ENCODE measurements at places on chromosomes 13 and 19.

DNA sequence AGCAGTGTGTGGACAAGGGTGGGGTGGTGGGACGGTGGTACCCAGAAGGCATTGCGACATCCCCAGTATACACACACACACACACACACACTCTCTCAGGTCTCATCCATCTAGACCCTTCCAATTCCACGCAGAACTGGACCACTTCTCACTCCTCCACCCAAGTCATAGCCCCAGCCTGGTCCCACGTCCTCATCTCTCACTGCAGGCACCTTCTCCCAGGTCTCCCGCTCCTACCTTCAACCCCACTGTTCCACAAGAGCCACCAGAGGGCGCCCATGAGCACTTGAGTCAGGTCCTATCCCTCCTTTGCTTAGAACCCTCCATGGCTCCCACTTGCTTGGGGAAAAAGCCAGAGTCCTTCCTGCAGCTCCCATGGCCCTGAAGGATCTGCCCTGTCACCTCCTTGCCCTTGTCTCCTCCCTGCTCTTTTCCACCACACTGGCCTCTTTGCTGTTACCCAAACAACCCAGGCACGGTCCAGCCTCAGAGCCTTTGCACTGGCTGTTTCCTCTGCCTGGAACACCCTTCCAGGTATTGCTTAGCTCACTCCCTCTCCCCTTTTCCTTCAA is 62.6 kb downstream of the IER2 start:
- DNase-seq = peak; percentile 29

DNA sequence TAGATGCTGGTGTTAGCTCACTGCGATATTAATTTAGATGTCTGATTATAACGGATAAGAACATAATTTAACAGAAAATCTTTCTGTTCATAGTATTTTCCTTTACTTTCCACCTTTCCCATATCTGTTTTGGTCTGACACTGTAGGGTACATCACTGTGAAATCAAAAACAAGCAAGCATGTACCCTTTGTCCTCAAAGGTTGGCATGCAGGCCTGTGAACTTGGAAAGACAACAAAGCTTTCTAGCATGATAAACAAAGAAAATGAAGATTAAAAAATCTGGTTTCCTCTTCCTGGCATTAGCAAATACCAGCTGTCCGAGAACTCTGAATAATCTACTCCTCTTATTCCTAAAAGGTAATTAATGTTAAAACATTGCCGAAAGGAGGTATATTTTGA is 31.6 kb downstream of the THSD1 start:
- no peak for DNase-seq

DNA sequence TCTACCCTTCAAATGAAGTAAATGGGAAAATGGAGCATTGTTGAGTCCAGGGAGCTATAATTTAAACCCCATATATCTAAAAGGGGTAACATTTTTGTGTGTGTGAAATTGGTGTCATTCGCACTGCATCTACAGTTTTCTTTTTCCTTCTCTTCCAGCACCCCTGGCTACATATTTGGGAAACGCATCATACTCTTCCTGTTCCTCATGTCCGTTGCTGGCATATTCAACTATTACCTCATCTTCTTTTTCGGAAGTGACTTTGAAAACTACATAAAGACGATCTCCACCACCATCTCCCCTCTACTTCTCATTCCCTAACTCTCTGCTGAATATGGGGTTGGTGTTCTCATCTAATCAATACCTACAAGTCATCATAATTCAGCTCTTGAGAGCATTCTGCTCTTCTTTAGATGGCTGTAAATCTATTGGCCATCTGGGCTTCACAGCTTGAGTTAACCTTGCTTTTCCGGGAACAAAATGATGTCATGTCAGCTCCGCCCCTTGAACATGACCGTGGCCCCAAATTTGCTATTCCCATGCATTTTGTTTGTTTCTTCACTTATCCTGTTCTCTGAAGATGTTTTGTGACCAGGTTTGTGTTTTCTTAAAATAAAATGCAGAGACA is 28.6 kb downstream of the ALOX5AP start:
- no peak for DNase-seq

GRCh38 chr13:83906240-83906820 is 24.1 kb upstream of the SLITRK1 start:
- DNase-seq = no peak

- DNase-seq = no peak
Measured at GRCh38 chr19:12670159-12670928, 3.7 kb downstream of the WDR83 start.

DNA sequence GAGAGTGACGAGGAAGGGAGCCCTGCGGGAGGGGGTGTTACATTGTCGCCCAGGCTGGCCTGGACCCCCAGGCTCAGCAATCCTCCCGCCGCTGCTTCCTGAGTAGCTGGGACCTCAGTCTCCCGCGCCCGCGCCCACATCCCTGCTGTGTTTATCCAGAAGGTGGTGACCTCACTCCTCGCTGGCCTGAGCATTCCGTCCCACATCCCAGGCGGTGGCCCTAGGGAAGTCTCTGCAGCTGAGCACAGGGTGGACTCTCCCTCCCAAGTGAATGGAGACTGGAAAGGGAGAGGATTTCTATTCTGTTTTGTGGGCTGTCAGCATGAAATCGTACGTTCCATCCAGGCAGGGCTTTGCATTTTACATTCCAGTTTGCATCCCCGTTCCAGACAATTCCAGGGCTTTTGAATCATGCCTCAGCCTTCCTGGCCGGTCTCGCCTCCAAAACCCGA is 401 bp upstream of the ZNF765 start:
- DNase-seq = no peak

GRCh38 chr13:80408270-80408669 is 67.3 kb upstream of the SPRY2 start:
- DNase-seq = no peak

GRCh38 chr19:7349231-7349591 is 474 bp downstream of the ARHGEF18 start:
- DNase-seq = no peak

- DNase-seq = no peak
Measured at GRCh38 chr13:101291206-101291605, 125.1 kb downstream of the NALCN start.

GRCh38 chr19:54207676-54207982 is 7.0 kb downstream of the RPS9 start:
- DNase-seq = peak; percentile 76

- no peak for DNase-seq
Measured at GRCh38 chr13:41516760-41517159, 59.4 kb downstream of the RGCC start.

DNA sequence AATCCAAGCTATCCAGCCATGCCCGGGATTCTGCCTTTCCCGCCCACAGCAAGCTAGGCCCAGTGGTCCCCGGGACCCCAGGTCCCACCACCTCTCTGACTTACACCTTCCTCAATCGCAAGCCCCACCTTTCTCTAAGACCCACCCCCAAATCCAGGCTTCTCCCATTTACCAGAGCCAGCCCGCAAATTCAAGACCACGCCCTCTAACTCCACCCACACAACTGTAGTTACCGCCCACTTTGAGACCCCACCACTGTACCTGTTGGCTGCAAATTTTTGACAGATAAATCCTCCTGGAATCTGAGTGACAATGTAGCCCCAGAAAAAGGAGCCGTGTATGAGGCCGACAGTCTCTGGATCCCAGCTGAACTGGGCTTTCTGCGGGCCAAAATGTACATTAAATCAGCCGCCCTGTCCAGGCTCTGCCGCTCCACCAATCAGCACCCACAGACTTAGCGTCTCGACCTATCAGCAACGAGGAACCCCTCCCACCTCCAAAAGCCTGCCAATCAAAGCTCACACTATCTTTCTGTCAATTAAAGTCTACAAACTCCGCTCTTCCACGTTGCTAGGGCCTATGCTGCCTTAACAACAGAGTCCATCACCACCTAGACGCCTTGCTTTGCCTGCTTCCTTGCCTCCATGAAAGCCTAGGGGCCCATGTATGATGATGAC is 6.3 kb downstream of the SLC17A7 start:
- no peak for DNase-seq

DNA sequence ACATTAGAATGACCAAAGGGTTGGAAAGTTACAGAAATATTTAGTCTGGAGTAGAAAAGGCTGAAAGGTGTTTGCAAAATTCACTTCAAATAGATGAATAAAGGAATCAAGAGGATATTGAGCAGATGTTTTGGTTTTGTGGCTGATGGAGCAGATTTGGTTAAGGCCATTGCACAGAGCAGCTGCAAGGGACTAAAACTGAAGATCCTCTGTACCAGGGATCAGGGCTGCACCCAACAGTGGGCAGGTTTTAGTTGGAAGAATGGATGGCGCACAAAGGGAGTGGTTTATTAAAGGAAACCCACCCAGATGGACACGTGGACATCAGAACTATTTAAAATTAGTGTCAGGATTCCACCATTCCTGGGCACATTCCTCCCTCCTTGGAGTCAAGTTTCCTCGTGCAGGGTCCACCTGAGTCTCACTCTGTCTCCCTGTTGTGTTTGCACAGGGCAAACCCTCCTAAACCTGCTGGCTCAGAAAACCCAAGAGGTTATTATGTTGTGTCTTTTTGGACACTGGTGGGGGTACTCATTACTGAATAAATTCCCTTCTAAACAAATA is 9.2 kb upstream of the UBAC2 start:
- no peak for DNase-seq

DNA sequence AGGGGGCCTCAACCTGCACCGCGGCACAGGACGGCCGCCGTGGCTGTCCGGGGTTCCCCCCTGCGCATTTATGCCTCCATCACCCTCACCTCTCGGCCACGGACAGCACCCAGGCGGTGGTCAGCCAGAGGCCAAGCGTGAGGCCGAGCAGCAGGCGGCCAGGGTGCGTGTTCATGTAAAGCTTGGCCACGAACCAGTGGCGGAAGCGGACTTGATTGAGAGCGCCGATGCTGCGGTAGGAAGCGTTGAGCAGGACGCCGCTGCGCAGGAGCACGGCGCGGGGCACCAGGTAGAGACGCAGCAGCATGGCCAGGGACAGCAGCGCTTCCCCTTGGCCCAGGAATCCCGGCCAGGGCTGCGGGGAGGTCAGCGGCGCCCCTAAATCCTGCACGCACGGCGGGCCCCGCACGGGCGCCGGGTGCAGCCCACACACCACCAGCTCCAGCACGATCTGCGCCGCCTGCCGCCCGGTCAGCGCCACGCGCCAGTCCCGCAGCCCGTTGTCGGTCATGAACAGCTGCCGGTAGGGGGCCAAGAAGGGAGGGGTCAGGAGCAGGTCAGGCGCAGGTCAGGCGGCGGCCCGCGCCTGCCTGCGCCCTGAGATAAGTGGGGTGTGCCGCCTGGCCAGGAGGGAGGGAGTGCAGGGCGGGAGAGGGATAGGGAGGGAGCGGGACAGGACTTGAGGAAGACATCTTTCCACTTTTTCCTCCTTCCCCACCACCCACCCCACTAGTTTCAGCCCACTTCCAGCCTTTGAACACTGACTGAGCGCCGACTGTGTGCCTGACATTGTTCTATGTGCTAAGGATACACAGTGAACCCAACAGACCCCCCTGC is 6.5 kb downstream of the KCNN4 start:
- DNase-seq = no peak

DNA sequence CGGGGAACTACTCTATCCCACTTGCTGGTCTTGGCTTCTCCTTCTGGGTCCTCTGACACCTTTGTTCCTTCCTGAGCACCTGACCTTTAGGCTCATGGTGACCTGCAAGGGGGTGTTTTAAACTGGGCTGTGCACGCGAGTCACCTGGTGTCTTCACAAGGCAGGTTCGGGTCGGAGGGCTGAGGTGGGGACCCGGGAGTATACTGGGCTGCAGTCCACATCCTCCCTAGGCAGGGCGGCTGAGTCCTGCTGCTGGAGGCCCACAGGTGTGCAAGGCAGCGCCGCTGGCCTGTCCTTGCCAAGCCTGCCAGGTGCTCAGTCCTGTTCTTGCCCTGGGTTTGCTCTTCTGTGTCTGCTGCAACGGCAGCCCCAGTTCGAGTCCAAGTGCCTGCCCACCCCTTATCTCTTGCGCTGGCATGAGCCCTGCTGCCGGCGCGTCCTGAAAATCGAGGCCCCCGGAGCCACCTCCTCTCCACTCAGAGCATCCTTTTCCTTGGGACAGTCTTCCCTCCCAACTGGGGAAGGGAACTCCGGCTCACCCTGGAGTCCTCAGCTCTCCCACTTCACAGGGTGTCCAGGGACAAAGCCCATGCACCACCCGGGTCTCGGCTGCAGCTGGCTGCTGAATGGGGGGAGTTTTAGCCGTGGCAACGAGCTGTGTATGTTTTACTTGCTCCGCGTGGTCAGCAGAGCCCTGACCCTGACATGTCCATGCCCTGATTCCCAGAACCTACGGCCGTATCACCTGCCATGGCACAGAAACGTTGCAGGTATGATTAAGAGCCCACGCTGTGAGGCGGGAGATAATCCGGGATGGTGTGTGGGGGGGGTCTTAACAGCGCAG is 193.5 kb downstream of the TEX29 start:
- DNase-seq = no peak

DNA sequence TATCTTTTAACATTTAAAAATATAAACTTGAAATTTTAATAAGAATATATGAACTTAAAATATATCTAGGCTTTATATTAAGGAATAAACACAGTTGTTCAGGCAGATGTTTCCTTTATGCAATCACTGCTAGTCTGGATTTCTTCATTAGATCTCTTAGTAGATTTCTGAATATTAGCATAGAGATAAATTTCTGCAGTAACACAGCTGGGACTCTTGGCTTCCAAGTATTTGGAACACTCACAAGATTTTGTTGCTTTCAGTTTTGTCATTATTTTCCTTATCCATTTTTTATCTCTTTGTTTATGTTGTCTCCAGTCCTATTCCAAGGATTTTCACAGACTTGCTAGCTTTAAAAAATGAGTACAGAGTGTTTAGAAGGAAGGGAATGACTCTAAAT is 857.1 kb downstream of the GPC5 start:
- DNase-seq = no peak

- no peak for DNase-seq
Measured at GRCh38 chr13:22773465-22773864, 407.3 kb upstream of the SGCG start.

DNA sequence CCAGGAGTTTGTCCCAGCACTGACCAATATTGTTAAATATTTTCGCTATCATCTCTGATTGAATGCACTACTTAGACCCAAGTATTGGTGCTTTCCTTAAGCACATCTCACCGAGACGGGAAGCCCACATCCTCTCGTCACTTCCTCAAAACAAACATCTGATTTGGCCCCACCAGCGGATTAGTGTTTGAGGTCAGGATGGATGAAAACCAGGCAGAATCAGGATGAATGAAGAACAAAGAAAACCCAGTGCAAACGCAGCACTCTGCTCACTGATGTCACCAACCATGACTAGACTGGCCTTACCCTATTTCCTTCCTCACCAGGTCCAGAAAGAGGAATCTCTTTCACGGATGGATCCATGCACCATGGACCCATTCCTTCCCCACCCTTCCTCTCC is 6.0 kb downstream of the PLAUR start:
- peak; percentile 82 for DNase-seq

- no peak for DNase-seq
Measured at GRCh38 chr13:112765731-112766130, 75.9 kb downstream of the ATP11A start.
